ENCODE measurements at places on chromosomes 3 and 15. TPM values are rescaled to one million over a fixed set of nuclear protein-coding genes. Genes with fewer than 3 reads are reported as not detected.
A peak's percentile ranks its signal among the peaks of the same experiment; 100 is the strongest.

- peak; percentile 65 for DNase-seq
- H3K27ac ChIP-seq = no peak overlapping the region
- H3K36me3 ChIP-seq = no peaks in the 10 kb centered on the region
These were observed 30.5 kb upstream of the MYZAP start for GRCh38 chr15:57561041-57561711.

DNA sequence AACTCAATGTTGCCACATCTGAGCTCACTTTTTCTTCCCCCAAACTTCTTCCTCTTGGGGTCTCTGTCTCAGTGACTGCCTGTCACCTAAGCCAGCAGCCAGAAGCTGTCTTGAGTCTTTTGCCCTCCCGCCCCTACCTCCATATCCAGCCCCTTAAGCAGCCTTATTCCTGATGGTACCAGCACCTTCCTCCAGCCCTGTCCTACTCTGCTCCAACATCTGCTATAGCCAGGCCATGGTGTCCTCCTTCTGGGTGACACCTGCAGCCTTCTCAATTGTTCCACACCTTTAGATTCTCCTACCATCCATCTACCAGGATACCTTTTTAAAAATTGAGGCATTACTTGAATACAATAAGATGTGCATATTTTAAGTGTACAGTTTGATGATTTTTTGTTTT lies 53.8 kb downstream of the EPHB3 start:
- peaks cover 29% of the 10 kb centered on the region for H3K27me3 ChIP-seq
- H3K27ac ChIP-seq = no peak overlapping the region
- H3K4me1 ChIP-seq = peaks cover 4% of the 10 kb centered on the region

DNA sequence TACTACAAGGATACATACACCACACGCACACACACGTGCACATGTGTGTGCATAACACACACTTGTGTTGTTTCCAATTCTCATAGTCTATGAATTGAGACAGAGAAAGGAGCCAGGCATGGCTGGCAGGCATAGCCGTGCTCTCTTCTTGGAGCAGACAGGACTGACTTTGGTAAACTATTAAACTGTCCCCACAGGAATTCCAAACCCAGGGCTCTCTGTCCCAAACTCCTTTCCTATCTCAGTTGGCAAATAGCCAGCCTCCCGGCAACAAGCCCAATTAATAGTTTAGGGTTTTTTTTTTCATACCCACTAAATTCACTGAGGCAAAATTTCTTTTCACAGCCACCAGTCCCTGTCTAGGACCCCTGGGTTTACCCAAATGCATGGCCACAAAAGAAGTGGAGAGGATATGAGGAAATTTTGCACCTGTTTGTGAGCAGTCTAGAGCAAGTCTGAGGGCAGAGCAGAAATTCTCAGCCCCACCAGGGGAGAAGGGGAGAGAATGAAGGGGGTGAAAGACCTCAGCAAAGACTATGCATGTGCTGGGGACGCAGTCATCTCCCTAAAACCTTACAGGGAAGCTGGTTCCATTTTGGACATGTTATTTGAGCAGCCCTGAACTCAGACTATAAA lies 17.8 kb downstream of the GALNT15 start:
- no peak overlapping the region for H3K27ac ChIP-seq
- H3K27me3 ChIP-seq = no peaks in the 10 kb centered on the region
- H3K36me3 ChIP-seq = peaks cover 24% of the 10 kb centered on the region
- H3K4me1 ChIP-seq = no peaks in the 10 kb centered on the region
- H3K4me3 ChIP-seq = no peak overlapping the region
- DNase-seq = no peak

DNA sequence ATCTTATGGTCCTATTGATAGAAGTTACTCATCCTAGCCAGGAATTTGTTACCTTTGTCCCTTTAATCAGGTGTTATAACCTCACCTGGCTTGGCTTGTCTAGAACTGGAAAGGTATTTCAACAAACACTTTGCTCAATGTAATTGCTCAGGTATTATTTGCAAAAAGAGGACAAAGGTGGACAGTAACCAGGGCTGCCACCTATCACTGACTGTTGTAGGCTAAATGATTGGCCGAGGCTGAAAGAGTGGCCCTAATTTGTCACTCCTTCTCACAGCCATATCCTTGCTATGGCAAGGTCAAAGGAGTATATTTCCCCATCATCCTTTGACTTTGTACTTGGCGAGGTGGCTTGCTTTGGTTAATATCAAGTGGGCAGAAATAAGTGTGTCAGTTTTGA lies 2.7 kb upstream of the SELENOS start:
- H3K27me3 ChIP-seq = no peaks in the 10 kb centered on the region
- no peak overlapping the region for H3K4me3 ChIP-seq
- no peak for DNase-seq
- H3K4me1 ChIP-seq = 0 out of 2 replicates have a peak, but pooled peaks cover 2% of the 10 kb centered on the region
- no peak overlapping the region for H3K27ac ChIP-seq
- peaks cover 39% of the 10 kb centered on the region for H3K36me3 ChIP-seq

GRCh38 chr15:95922431-95922830 lies 408.1 kb upstream of the NR2F2 start:
- no peaks in the 10 kb centered on the region for H3K36me3 ChIP-seq
- DNase-seq = no peak
- H3K4me1 ChIP-seq = no peaks in the 10 kb centered on the region
- H3K4me3 ChIP-seq = no peak overlapping the region
- no peak overlapping the region for H3K27ac ChIP-seq

- H3K27ac ChIP-seq = no peak overlapping the region
- H3K36me3 ChIP-seq = no peaks in the 10 kb centered on the region
- peak; percentile 17 for DNase-seq
- no peaks in the 10 kb centered on the region for H3K27me3 ChIP-seq
These were observed 110.3 kb downstream of the PPP2R3A start for GRCh38 chr3:136075811-136076210.

DNA sequence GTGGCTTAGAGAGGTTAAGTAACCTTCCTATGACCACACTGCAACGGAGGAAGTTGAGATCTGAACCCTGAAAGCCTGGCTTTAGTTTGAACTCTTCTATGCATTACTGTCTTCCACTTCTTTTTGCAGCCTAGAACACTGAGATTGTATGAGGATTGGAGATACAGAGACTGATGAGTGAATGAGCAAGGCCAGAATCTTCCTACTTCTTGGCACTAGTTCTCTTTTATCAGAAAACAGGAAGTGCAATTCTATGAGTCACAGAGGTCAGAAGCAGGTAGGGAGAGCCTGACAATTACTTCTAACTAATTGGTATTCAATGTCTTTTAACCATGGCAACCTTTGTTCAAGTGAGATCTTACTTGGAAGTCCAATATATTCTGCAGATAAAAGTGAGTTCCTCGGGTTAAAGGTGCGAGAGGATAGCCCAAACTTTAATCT lies 219.0 kb downstream of the SHQ1 start:
- DNase-seq = no peak
- H3K27ac ChIP-seq = no peak overlapping the region
- H3K27me3 ChIP-seq = peaks cover 3% of the 10 kb centered on the region
- no peak overlapping the region for H3K4me3 ChIP-seq
- H3K36me3 ChIP-seq = no peaks in the 10 kb centered on the region

- H3K27ac ChIP-seq = peak overlapping the region; percentile 90
- no peak overlapping the region for H3K4me3 ChIP-seq
- no peaks in the 10 kb centered on the region for H3K27me3 ChIP-seq
These were observed 8.0 kb upstream of the SEMA3B start for GRCh38 chr3:50260942-50261441.

DNA sequence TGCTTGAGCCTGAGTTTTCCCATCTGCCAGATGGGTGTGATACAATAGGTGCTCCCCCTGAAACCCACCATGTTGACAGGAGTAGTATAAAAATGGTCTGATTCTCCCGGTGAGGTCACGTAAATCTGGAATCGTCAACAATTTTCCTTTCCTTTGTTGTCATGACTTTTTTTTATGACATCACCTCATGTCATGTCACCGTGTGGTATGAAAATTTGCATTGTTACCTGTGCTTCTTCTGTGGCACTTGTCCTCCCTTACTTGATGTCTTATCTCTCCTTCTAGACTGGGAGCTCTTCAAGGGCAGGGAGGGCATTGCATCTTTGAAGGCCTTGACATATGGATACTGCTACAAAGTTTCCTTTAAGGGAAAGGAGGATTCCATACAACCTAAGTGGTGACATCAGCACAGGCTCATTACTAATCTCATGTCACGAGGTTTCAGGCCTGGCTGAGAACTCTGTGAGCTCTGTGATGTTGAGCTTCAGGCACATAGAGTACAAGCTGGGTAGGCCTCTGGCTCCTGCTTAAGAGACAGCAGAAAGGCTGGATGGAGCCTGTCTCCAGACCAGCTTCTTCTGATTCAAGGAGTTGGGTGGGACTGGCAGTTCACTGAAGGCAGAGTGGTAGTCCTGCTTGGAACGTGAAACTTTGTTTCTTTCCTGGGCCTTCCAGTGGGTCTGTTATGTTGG lies 66.3 kb downstream of the LPP start:
- H3K27me3 ChIP-seq = no peaks in the 10 kb centered on the region
- peak; percentile 73 for DNase-seq
- H3K27ac ChIP-seq = peak overlapping the region; percentile 36

DNA sequence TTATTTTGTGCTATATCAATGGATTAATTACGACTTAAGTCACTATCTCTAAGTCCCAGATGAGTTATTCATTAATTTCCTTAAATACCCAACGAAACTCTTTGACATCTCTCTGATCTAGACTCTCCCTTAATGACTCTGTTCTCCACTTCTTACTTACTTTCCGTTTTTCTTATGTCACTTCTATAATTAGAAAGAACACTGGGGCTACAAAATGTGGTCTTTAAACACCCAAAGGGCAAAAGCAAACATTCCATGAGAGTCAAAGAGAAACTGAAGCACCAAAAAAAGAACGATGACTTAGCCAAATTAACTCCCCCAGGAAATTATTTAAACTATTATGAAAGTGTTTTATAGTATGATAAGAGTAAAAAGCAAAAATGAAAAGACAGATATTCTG lies 166.4 kb upstream of the UBE2E2 start:
- no peaks in the 10 kb centered on the region for H3K27me3 ChIP-seq
- no peak for DNase-seq
- no peaks in the 10 kb centered on the region for H3K4me1 ChIP-seq
- no peak overlapping the region for H3K27ac ChIP-seq
- H3K4me3 ChIP-seq = no peak overlapping the region

DNA sequence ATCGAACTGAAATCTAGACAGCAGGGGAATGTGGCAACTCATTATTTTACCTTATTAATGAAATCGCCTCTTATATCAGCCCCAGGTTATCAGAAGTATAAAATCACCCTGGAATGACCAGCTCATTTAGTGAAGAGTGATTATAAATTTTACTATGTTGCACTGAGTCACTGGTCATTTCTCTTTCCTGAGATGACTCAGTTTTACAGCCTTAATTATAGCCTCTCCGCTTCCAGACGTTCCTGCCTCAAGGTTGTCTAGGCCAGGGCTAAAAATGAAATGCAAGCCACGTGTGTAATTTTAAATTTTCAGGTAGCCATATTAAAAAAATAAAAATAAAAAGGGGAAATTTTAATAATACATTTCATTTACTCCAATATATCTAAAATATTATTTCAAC lies 33.3 kb downstream of the DET1 start:
- peaks cover 12% of the 10 kb centered on the region for H3K36me3 ChIP-seq
- peaks cover 9% of the 10 kb centered on the region for H3K4me1 ChIP-seq
- DNase-seq = peak; percentile 64
- H3K4me3 ChIP-seq = no peak overlapping the region
- no peaks in the 10 kb centered on the region for H3K27me3 ChIP-seq

- no peak for DNase-seq
- no peak overlapping the region for H3K27ac ChIP-seq
- no peak overlapping the region for H3K4me3 ChIP-seq
- H3K4me1 ChIP-seq = no peaks in the 10 kb centered on the region
- no peaks in the 10 kb centered on the region for H3K36me3 ChIP-seq
These were observed 94.2 kb downstream of the NUP210 start for GRCh38 chr3:13325892-13326443.

- no peaks in the 10 kb centered on the region for H3K36me3 ChIP-seq
- no peak overlapping the region for H3K27ac ChIP-seq
- H3K27me3 ChIP-seq = no peaks in the 10 kb centered on the region
- no peak overlapping the region for H3K4me3 ChIP-seq
- peaks cover 3% of the 10 kb centered on the region for H3K4me1 ChIP-seq
These were observed 8.9 kb upstream of the CNTN3 start for GRCh38 chr3:74623261-74623836.

DNA sequence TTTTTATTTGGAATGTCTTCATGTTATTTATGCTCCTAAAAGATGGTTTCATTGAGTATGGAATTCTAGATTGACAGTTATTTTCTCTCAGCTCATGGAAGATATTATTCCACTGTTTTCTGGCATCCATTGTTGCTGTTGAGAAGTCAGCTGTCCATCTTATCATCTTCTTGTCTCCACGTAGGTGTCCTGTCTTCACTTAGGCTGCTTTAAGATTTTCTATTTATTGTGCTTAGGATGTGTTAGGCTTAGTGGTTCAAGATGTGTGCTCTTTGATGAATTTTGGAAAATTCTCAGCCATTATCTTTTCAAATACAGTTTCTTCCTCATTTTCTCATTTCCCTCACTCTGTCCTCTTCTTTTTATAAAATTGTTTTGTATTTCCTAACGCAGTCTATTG lies 52.0 kb downstream of the SNRK start:
- no peak overlapping the region for H3K27ac ChIP-seq
- peaks cover 40% of the 10 kb centered on the region for H3K36me3 ChIP-seq
- DNase-seq = peak; percentile 13
- H3K4me3 ChIP-seq = no peak overlapping the region

DNA sequence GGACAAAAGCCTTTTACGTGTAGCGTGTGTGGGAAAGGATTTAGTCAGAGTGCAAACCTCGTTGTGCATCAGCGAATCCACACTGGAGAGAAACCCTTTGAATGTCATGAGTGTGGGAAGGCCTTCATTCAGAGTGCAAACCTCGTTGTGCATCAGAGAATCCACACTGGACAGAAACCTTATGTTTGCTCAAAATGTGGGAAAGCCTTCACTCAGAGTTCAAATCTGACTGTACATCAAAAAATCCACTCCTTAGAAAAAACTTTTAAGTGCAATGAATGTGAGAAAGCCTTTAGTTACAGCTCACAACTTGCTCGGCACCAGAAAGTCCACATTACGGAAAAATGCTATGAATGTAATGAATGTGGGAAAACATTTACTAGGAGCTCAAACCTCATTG lies 10.5 kb downstream of the ZNF35 start:
- peaks cover 50% of the 10 kb centered on the region for H3K36me3 ChIP-seq
- no peak overlapping the region for H3K27ac ChIP-seq
- H3K27me3 ChIP-seq = no peaks in the 10 kb centered on the region
- H3K4me1 ChIP-seq = no peaks in the 10 kb centered on the region
- no peak overlapping the region for H3K4me3 ChIP-seq
- DNase-seq = no peak

ATP8B4 gene
- polyA plus RNA-seq = 0.09 TPM

KBTBD8 gene
- polyA plus RNA-seq = 1.8 TPM

All from IMR-90 (cell line).